Glomerular endothelial cell (primary cell): ENCODE measurements at places on chromosomes 16 and 17. TPM values are rescaled to one million over a fixed set of nuclear protein-coding genes. Genes with fewer than 3 reads are reported as not detected.

KRT33B gene
- total RNA-seq, result not detected in 2 replicates

PLD6 gene
- total RNA-seq, result 2.0 and 2.3 TPM in 2 replicates

FAM20A gene
- total RNA-seq, result not detected in 2 replicates

KRT40 gene
- total RNA-seq, result not detected in 2 replicates

AFMID gene
- 48.5 and 64.7 TPM in 2 replicates for total RNA-seq

MMP15 gene
- total RNA-seq, result 41.2 and 60.8 TPM in 2 replicates

ALOX15B gene
- not detected in 2 replicates for total RNA-seq

LRRC75A gene
- total RNA-seq, result 0.88 and 1.2 TPM in 2 replicates

HES7 gene
- total RNA-seq, result not detected in 2 replicates

HSD11B2 gene
- not detected in 2 replicates for total RNA-seq

USP43 gene
- total RNA-seq, result 0.35 and 1.6 TPM in 2 replicates

KRT9 gene
- total RNA-seq, result not detected in 2 replicates

TBC1D3E gene
- total RNA-seq, result not detected in 2 replicates

ZSCAN10 gene
- not detected in 2 replicates for total RNA-seq

NGFR gene
- total RNA-seq, result not detected in 2 replicates
